ENCODE measurements at places on chromosomes 2 and 18. TPM values are rescaled to one million over a fixed set of nuclear protein-coding genes. Genes with fewer than 3 reads are reported as not detected.

GRCh38 chr2:3914241-3914640 is 210.9 kb downstream of the DCDC2C start:
- no peak for DNase-seq

DNA sequence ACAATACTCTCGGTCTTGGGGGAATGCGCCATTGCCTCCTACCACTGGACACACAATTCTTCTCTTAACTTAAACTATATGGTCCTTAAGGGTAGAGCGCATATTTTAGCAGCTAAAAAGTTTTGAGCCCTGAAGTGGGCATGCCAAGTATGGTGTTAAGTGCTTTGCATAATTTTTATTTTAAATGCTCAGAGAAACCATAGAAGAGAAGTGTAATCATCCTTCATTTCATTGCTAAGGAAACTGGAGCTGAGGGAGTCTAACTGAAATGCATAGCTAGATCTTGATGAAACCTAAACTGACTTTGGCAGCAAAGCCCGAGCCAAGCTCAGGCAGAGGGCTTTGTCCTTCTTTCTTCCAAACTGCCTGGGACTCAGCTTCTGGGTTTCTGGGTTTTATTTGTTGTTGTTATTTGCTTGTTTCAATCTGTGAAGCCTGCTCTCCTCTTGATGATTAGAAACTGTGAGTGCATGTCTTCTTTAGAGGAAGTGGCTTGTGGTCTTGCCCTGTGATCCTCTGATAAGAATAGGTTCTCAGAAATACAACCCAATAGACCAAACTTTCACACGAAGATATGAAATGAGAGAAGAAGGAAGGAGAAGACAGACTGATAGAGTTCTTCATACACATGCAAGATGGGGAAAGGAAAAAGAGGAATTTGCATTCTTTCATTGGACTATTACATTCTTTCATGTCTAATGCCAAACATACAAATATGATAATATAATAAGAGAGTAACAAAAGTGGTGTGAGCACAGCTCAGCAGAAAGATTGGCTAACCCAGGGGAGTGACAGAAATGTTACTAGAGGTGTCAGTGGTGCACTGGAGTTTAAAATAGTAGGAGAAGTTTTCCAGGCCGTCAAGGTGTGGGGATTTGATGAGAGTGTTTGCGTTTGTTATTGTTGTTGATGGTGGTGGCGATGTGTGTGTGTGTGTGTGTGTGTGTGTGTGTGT is 7.5 kb upstream of the RNF144A start:
- DNase-seq = no peak

DNA sequence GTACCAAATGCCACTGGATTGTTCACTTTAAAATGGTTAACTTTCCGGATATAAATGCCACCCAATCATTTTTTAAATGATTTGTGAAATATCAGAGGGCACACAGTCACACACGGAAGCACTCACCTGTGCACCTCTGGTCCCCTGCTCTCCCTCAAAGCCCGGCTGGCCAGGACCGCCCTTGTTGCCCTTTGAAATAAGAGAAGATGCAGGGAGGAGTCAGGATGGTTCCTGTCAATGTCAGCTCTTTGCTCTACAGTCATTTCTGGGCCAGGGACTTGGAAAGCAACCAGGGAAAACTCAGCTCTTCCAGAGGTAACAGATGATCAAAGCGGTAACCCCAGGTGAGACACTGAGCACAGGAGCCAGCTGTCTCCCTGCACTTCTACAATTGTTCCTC is 60.7 kb downstream of the COL6A3 start:
- peak; percentile 51 for DNase-seq

DNA sequence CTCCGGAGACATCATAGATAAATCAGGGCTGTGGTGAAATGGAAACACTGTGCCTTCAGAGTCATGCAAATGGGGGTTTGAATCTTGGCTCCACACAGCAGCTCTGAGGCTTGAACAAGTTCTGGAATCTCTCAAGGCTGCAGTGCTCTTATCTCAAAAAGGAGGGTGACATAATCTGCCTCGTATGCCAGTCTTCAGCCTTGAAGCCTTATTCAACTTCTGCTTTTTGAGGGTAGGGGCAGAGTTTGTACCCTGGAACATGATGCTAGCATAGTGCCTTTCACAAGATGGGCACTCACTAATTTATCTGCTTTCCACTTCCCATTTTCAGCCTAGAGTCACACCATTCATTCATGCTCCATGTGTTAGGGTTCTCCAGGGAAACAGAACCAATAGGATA is 42.3 kb downstream of the GATA6 start:
- no peak for DNase-seq

The ACAA2 gene
- total RNA-seq = 123 TPM

DNA sequence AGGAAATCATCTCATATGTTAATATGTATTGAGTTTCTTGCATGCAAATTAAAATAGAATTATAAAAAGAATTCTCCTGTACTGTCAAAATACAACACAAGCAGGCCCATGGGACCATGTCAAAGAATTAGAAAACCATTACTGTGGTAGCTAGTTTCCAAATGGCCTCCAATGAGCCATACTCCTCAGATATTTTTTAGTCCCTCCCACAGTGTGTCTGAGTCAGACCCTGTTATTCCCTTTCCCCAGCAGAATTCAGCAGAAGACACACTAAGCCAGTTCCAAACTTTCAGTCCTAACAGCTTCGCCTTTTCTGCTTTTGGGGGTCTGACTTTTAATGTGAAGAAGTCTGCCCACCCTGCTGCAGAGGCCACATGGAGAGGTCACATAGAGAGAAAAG is 86.7 kb downstream of the FIGN start:
- no peak for DNase-seq

The RUFY4 gene
- total RNA-seq = 0.04 TPM

The LINC00305 gene
- not detected for total RNA-seq

GRCh38 chr18:58929206-58929605 is 64.5 kb downstream of the ZNF532 start:
- DNase-seq = no peak

DNA sequence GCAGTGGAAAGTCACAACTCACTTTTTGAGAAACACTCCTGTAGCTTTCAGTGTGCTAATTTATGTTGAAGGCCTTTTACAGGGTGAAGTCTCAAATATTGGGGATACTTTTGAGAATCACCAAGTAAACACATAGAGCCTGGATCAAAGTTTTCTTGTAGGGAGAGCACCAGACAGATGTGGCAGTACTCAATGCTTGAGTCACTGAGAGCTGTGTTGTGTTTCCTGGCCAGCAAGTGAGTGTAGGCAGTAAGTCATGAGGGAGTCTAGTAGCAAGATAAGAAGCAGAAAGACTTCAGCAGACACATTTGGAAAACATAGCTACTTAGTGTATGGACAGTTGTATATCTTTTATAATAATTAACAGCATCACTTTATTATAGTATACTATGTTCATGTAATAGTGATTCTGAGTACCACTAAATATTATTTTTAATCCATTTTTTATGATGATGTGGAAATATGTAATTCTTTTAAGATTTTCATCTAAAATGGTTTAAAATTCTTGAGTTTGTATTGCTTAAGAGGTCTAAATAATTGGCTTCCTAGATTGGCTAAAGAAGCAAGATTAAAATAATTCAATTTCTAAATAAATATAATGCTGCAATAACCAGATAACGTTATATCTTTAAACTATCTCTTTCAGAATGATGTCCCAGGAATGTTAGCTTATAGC is 12.8 kb downstream of the PSMD1 start:
- no peak for DNase-seq

DNA sequence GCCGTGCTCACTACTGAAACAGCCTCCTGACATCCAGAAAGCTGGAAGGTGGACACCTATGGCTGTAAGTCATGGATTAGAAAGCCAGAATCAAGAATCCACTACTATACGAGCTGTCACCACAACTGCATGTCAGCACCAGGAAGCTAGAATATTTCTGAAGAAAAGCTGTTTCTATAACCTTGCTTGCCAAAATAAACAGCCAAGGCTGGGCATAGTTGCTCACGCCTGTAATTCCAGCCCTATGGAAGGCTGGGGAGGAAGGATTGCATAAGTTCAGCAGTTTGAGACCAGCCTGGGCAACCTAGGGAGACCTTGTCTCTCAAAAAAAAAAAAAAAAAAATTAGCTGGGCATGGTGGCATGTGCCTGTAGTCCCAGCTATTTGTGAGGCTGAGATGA is 96.3 kb upstream of the GAREM1 start:
- DNase-seq = no peak

DNA sequence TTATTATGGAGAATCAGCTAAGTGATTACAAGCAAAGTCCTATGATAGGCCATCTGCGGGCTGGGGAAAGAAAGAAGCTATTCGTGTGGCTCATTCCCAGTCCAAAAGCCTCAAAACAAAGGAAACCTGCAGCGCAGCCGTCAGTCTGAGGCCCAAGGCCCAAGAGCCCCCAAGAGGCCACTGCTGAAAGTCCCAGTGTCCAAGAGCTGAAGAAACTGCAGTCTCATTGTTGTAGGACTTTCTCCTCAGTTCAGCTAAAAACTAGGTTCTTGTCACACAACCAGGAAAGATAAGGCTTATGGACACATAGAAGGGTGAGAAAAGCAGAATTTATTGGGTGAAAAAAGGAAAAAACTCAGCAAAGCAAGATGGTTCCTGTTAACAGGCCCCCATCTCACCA is 143.2 kb downstream of the RHBDD1 start:
- DNase-seq = peak; percentile 25

The HAAO gene
- total RNA-seq = 0.97 TPM

The TMEM37 gene
- 8.8 TPM for total RNA-seq

The UGT1A10 gene
- 0.23 TPM for total RNA-seq

DNA sequence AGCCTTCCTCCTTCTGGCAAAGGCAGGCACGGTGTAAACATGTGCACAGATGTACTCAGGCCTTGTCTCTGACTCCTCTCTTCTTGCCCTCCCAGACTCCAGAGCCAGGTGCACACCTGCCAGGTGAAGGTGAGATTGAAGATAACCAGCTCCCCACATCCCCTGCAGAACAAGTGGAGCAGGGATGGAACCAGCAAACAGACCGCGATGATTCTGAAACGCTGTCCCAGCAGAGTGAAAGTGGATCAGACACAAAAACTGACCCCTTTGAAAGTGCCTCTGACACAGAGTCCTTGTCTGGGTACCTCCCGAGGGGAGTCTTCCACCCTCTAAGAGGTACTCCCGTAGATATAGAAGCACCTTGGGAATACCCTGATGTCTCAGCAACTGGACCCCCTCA is 77.2 kb downstream of the ARHGEF4 start:
- DNase-seq = no peak

The PROKR1 gene
- 5.2 TPM for total RNA-seq

DNA sequence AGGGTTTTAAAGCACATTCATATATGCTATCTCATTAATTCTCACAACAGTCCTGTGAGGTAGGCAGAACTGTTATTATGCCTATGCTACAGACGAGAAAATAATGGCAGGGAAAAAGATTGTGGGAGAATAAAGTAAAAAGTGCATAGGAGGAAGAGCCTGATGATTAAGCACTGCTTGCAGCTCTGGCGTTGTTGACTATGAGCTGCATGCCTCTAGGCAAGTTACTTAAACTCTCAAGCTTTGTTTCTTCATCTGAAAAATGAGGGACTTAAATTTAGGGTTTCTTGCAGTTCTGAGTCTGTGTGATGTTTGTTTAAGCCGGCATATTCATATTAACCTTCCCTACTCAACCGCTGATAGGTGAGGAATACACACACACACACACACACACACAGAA is 51.6 kb upstream of the RAPH1 start:
- no peak for DNase-seq

The AGXT gene
- total RNA-seq = not detected

DNA sequence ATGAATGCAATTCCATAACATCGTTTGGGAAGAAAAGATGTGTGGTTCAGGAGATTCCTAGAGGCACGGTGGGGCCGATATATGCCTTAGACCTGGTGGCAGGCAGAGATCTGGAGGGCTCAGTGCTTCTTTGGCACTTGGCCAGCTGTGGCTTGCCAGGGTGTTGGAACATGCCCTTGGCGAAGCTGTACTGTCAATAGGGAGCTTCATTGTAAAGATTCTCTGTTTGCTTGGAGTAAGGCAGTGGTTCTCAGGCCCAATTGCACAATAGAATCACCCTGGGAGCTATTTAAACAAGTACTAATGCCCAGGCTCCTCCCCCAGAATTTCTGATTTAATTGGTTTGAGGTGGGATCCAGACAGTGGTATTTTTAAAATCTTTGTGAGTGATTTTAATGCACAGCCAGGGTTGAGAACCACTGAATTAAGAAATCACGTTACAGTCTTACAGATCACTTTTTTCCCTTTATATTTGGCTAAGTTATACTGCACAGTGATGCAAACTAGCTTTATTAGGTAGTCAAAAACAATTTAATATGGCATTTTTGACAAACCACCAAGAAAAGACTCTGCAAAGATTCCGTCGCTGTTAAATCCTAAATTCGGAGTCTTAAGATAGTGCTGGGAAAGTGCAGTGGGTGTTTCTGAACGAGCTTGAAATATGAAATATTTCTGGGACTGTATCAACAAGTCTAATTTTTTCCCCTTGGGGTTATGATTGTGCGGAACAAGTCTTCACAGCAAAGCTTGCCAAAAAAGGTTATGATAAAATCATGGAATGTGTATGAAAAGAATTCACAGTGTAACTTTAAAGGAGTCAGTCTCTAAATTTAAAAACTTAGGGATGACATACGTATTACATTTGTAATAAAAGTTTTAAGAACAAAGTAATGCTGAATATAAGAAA is 78.0 kb downstream of the CRIM1 start:
- no peak for DNase-seq

The REEP1 gene
- total RNA-seq = 1.6 TPM

- no peak for DNase-seq
Observed at GRCh38 chr2:123513351-123513750, 511.7 kb upstream of the CNTNAP5 start.

The CABYR gene
- 48.4 TPM for total RNA-seq

DNA sequence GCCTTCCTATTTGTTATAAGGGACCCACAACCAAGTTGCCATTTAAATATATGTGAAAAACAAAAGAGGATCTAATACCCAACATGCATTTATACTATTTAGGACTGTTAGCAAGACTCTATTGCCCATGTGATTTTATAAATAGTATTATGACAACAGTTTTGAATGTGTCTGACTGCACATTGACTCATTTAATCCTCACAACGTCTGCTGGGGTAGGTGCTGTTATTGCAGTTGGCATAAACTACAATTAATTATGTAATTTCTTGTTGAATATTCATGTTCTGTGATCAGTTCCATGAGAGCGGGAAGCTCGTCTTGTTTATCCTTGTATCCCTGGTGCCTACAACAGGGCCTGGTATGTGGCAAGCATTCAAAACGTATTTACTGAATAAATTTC is 53.7 kb downstream of the SH2D6 start:
- DNase-seq = peak; percentile 30

The RSAD2 gene
- total RNA-seq = 0.10 TPM

The G6PC2 gene
- not detected for total RNA-seq

The DNAH7 gene
- 0.27 TPM for total RNA-seq

Measured in GM23338 (cell line).